ENCODE measurements at places on chromosomes 12 and 14.

- no peak for DNase-seq
Observed at GRCh38 chr12:14958361-14959125, 2.9 kb downstream of the ARHGDIB start.

- peak; percentile 54 for DNase-seq
Observed at GRCh38 chr12:131129839-131130238, 176.1 kb downstream of the ADGRD1 start.

DNA sequence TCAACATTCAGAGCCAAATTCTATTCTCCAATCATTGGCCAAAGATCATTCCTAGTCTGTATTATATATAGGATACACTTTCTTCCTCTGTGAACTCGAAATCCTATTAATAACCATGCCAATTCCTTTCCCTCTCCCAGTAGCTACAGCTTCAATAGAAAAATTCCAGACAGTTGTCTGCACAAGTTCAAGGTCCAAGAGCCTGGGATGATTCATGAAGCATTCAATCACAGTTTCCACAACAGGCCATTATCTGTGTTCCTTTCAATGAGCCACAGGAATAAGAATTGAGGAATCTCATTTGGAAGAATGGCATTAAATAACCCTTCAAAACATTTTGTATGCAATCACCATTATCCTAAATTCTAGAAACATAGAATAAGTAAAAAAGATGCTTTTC lies 437.4 kb downstream of the RMST start:
- no peak for DNase-seq

- no peak for DNase-seq
Observed at GRCh38 chr12:53798575-53798974, 46.8 kb upstream of the CISTR start.

- no peak for DNase-seq
Observed at GRCh38 chr12:55885113-55885512, 42.4 kb upstream of the MMP19 start.

GRCh38 chr14:101104485-101104884 lies 201.0 kb upstream of the RTL1 start:
- no peak for DNase-seq

GRCh38 chr14:104856157-104856868 lies 8.8 kb upstream of the CEP170B start:
- no peak for DNase-seq
